Tibial nerve (tissue), 4 donors: ENCODE measurements at places on chromosomes 6 and 20. TPM values are rescaled to one million over a fixed set of nuclear protein-coding genes. Genes with fewer than 3 reads are reported as not detected.

- DNase-seq = no peak
These were observed 41.3 kb upstream of the TAGAP start for GRCh38 chr6:159086033-159086618.

OLIG3 gene
- not detected for total RNA-seq

TP53RK gene
- total RNA-seq = 24.5 TPM

DNA sequence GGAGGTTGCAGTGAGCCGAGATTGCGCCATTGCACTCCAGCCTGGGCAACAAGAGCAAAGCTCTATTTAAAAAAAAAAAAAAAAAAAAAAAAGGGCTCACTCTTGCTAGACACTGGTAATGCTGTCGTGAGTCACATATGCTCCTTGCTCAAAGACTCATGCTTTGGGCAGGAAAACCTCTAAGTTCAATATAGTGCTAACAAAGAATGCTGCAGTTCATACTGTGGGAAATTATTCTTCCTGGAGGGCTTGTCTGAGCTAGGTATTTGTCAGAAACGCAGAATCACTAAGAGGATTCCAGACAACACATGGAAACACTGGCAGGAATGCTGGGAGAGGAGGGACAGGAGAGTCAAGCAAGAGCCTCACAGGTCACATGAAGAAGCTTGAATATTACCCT, 2.3 kb upstream of the LYRM2 start:
- DNase-seq = no peak

- DNase-seq = no peak
These were observed 3.7 kb downstream of the RAD21L1 start for GRCh38 chr20:1229541-1229940.
